Substantia nigra (tissue), 51 donors: ENCODE measurements at places on chromosomes 1 and 21.

GRCh38 chr1:198523182-198523950, 17.1 kb downstream of the ATP6V1G3 start:
- DNase-seq, result no peak

DNA sequence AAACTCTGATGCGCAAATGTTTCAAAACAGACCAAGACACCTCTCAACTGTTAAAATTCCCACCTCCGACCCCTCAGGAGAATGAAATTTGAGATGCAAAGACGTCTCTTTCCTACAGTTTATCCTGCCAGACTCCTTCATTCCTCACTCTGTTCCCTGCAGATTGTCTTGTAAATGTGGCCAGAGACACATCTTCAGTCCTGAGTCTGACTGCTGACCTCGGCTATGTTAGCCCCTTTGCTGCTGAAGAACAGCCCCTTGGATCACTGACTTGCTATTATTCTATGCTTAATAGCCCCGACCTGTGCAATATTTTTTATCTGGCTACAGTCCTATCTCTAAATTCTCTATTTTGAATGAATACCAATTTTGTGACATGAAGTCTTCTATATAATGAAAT, 16.6 kb upstream of the ESRRG start:
- no peak for DNase-seq

GRCh38 chr1:239779962-239780361, 311.7 kb upstream of the FMN2 start:
- no peak for DNase-seq

GRCh38 chr1:160260406-160261382, 1.7 kb downstream of the DCAF8 start:
- DNase-seq, result no peak

DNA sequence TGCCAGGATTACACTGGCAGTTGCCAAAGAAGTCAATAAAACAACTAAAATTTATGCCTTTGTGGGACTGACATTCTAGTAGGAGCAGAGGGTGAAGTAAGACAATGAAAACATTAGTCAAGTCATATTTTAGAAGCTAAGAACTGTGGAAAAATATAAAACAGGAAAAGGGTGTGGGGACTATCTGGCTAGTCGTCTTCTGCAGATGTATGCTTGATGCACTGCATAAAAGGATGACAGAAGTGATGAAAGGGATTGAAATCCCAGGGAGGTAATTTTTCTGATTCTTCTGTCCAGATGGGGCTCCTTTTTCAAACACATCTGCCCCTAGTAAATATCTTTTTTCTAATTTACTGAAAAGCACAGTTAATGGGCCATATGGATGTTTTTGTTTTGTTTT, 706.3 kb downstream of the ADGRL2 start:
- no peak for DNase-seq

- DNase-seq, result no peak
These were observed 412.1 kb downstream of the LTN1 start for GRCh38 chr21:28580585-28580984.

DNA sequence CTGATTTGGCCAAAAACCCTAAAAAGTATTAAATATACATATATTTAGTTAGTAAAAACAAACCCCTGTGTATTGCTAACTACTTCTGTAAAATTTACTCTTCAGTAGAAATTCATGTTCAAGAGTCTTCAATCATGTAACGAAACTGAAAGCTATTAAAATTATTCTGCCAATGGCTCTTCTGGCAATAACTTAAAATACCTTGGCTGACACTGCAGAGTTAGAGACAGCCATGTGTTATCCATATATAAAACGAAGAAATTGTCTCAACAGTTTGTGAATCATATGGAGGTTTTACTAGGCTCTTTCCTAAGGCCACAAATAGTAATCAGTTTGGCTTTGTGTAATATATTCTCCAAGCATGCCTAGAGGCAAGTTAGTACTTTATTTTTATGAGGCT, 357.2 kb downstream of the COL11A1 start:
- no peak for DNase-seq
